SW 1271 (cell line): ENCODE measurements at places on chromosomes 1 and 21.

DNA sequence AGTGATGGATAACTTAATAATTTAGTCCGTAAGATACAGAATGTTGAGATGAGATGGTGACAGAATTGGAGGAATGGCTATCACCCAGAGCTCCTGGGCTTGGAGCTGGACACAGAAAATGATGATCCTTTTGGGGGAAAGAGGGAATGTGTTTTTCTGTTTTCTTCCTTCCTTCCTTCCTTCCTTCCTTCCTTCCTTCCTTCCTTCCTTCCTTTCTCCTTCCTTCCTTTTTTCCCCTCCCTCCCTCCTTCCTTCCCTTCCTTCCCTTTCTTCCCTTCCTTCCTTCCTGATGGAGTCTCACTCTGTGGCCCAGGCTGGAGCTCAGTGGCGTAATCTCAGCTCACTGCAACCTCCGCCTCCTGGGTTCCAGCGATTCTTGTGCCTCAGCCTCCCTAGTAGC, 2.8 kb upstream of the GPR137B start:
- DNase-seq: no peak

- no peak for DNase-seq
These were observed 1.9 kb downstream of the DHRS3 start for GRCh38 chr1:12615865-12616708.

DNA sequence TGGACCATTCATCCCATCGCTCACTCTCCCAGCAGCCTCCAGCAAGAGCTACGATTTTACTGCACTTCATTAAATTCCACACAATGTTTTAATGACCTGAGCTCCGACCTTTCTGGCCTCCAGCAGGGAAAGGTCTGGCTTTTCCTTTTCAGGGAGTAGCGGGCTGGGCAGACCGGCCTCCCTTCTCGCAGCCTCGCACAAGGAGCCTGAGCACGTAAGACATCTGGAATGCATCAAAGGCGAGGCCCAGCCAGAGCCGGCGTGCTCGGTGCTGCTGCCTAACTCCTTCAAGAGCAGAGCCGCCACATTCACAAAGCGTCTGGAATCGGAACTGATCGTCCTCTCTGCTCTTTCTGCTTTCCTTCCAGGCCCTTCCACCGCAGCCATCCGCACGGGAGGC, 32.5 kb upstream of the FHAD1 start:
- DNase-seq: no peak

GRCh38 chr1:244083383-244083943, 32.4 kb downstream of the ZBTB18 start:
- no peak for DNase-seq

- no peak for DNase-seq
These were observed 88.6 kb upstream of the HNRNPU start for GRCh38 chr1:244952940-244953339.

DNA sequence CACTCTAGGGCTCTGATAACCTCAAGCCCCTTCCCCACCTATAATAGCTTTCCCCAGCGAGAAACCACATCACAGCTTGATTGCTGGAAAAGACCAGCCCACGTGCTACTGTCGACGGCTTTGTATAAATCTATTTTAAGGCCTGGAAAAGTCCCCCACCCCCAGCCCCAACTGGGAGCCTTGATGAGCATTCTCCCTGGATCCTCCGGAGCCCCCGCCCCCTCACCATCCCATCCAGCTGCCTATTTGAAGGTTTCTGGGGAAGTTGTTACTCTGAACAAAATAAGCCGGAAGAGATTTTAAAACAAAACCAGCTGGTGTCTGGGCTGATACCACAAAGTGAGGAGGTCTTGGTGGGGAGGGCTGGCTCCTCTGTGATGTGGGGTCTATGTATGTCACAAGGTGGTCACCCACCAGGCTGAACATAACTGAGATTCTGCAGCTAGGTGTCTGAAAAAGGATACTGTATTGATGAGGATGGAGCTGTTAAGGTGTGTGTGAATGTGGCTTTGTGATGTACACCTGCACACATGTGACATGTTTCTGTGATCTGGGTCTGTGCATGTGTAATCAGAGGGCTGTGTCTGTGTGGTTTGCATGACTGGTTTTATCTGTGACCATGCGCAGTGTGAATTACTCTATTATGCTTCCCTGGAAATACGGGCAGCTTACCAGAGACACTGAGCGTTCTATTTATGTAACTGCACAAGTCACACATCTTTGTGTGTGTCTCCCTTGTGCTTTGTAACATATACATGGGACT, 25.0 kb downstream of the RIMS3 start:
- no peak for DNase-seq
